ENCODE measurements at places on chromosomes 2 and 18.

DNA sequence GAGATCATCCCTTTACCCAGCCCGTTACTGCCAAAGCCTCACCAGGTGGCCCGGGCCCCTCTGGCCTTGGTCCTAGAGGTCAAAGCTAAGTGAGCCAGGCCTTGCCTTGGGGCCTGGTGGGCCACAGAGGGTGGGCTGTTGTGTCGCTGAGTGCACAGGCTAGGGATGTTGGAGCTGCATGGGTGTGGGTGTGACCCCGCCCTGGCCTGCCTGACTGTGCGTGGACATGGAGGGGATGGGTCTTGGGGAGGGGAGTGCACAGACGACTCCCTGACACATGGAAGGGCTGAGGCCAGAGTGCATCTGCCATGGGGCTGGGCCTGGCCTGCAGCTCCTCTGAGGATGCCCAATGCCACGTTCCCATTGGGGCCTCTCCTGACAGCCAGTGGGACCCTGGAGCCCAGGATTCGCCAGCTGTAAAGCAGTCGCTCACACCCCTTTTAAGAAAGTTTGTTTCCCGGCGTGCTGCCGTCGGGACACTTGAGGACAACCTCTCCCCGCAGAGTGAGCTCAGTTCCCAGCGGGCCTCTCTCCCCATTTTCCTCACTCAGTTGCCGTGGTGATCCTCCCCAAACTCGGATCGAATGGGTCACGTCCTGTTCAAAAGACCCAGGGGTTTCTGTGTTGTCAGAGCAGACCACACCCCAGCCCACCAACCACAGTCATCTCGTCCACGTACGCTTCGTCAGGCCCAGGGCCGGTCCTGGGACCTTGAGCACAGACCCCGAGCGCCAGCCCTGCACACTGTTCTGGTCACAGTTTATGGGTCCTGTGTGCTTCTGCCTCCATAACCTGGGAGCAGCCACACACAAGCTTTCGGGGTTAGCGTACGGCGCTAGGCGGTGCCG, 93.5 kb downstream of the NFATC1 start:
- no peak for DNase-seq

- no peak for DNase-seq
Observed at GRCh38 chr2:190500054-190500502, 34.4 kb downstream of the NEMP2 start.

- DNase-seq: no peak
Observed at GRCh38 chr2:32683520-32684086, 55.8 kb downstream of the TTC27 start.

DNA sequence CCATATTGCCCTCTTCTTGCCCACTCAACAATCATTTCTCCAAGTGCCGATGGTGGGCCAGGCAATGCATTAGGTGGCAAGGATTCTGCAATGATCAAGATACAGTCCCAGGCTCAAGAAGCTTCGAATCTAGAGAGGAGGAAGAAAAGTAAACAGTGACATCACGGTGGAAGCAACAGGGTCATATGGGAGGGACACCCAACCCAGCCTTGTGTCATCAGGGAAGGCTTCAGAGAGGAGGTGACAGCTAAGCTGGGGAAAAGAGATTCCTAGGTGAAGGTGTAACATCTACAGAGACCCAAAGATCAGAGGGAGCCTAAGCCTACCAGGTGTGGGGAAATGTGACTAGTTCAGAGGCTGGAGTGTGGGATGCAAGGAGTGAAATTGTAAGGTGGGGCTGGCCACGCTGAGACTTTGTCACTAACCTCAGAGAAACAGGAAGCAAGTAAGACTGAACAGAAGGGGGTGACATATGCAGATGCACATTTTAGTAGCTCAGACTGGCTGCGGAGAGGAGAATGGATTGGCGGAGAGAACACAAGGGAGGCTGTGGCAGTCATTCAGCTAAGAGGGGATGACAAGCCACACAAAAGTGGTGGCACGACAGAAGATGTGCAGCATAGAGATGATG, 104.9 kb downstream of the ANKRD44 start:
- DNase-seq: no peak

- no peak for DNase-seq
Observed at GRCh38 chr2:176002688-176003210, 682 bp upstream of the LNPK start.

DNA sequence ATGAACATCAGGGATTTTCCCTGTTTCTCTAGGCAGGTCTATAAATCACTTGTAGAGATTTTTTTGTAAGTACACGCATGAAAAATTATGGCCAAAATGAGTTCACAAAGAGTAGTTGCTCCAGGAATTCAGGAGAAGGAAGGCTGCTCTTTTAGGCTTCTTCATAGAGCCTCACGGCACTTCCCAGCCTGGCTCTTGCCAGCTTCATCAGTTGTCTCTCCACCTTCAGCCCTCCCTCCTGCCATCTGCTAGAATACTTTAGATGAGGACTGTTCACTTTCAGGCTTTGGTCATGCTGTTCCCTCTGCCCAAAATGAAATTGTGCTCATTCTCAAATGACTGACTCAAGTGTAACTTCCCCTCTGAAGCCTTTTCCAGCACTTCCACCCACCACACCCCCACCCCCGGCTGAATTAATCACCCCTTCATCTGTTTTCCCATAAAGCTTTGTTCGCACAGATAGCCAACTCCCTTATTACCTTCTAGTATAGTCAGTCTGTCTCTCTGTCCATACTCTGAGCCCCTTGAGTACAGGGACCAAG, 1.8 kb upstream of the ABCA12 start:
- no peak for DNase-seq

- no peak for DNase-seq
Observed at GRCh38 chr2:239436076-239436475, 35.3 kb upstream of the HDAC4 start.

- DNase-seq: no peak
Observed at GRCh38 chr18:32930695-32931301, 158.0 kb upstream of the KLHL14 start.

GRCh38 chr18:13363359-13363758, 144.8 kb downstream of the LDLRAD4 start:
- DNase-seq: no peak

- no peak for DNase-seq
Observed at GRCh38 chr18:7415081-7415894, 151.8 kb upstream of the PTPRM start.

GRCh38 chr2:49948091-49948490, 793.8 kb upstream of the FSHR start:
- DNase-seq: no peak

DNA sequence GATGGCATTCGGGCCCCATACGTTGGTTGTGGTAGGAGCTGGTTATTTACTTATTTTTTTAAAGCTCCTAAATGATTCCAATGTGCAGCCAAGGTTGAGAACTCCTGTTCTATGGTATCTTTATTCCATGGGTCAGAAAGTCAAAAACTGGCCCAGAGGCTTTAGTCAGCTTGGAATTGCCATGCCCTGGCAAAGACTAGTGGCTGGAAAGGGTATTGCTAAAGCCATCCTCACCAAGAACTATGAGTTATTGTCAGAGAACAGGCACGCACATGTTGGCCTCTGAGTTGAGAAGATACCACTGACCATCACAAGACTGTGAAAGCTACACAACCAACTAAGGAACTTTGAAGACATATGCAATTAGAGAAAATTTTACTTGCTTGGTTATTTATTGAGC, 47.9 kb upstream of the ACMSD start:
- no peak for DNase-seq

- no peak for DNase-seq
Observed at GRCh38 chr2:102470168-102470567, 2.9 kb upstream of the SLC9A4 start.

GRCh38 chr18:79476031-79476917, 80.5 kb downstream of the NFATC1 start:
- no peak for DNase-seq

GRCh38 chr18:3603421-3604234, 153.7 kb downstream of the TGIF1 start:
- DNase-seq: no peak

GRCh38 chr18:2306606-2307005, 264.7 kb downstream of the METTL4 start:
- no peak for DNase-seq

DNA sequence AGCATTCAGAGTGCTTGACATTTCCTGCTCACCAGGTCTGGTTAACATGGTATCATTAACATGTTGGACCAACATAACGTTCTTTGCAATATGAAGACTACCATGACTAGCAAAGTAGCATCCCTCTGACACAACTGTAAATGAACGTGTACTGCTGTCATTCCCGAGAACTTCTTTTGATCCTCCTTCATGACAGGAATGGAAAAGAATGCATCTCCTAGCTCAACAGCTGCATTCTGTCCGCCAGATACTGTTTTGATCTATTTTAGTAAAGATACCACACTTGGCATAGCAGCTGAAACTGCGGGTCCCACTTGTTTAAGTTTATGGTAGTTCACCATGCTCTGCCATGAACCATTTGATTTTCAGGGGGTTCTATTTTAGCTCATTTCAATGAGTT, 144.2 kb upstream of the PARD3B start:
- no peak for DNase-seq

- peak; percentile 68 for DNase-seq
Observed at GRCh38 chr2:9703085-9703678, 72.4 kb upstream of the YWHAQ start.

GRCh38 chr18:45325778-45326177, 289.5 kb upstream of the SLC14A2 start:
- no peak for DNase-seq

DNA sequence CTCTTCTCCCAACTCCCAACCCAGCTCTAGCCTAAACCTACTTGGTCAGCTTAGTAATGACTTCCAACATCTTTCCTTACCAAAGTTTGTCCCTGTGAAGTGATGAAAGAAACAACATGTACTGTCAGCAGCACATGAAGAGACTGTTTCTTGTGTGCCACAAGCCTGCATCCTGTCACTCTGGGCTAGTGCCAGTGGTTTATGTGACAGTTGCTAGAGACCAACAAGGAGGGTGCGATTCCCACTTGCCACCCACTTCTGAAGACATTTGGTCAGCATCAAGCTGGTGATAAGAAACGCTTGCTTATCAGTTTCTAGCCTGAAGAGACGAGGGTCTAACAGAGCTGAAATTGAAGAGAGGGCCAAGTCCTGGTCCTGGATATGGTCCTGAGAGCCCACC, 132.6 kb downstream of the COL4A4 start:
- DNase-seq: no peak

DNA sequence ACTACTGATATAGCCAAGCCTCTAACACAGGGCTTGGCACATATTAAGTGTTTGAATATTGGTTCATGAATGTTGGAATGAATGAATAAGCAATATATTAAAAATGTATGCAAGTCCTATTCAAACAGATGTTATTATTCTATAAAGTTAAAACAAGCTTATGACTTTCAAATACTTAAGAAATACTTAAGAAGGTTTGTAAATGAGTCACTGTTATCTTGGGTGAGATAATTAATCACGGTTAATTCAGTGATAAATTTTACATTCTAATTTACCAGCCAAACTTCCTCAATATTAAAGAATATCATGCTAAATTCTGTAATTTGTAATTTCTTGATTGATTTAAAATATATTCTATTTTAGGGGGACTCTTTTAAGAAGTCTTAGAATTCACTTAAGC, 74.8 kb downstream of the RBMS1 start:
- no peak for DNase-seq

DNA sequence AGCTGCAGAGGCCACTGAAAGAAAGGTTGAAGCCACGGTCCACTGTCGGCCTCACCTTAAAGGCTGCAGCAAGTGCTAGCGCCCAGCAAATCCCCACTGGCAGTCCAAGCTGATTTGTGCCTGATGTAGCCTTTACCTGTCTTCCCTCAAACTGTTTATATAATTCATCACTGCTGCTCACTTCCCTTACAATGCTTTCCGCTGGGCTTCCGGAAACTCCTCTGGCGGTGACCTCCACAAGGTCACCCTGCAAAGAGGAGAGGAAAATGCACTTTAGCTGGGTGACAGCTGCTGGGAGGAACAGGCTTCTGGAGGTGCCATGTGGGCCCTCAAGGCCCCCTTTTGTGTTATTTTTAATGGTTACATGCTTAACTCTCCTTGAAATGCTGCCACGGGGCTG, 126.2 kb downstream of the CMPK2 start:
- DNase-seq: no peak

- no peak for DNase-seq
Observed at GRCh38 chr18:10688766-10689165, 162.9 kb downstream of the NAPG start.

- DNase-seq: no peak
Observed at GRCh38 chr2:10240161-10240681, 62.5 kb upstream of the HPCAL1 start.

- no peak for DNase-seq
Observed at GRCh38 chr2:65813631-65814173, 381.3 kb upstream of the SPRED2 start.

GRCh38 chr2:72953976-72954375, 36.7 kb downstream of the EMX1 start:
- DNase-seq: no peak

- no peak for DNase-seq
Observed at GRCh38 chr2:168552450-168552856, 96.4 kb downstream of the CERS6 start.

DNA sequence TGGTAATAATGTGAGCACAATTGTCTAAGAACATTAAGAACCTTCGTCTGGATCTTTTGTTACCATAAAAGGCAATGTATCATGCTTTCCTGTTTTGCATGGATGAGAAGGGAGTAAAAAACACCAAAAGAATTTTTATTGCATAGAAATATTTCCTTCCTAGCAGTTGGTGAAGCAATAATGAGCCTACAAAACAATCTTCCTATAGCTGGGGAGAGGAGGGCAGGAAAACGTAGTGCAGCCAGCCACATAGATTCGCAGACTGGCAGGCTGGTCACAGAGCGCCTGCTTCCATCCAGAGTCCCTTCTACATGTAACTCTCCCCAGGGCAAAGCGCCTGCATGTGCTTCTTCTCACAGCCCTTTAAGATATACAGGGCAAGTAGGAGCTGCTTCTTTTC, 190.4 kb downstream of the BABAM2 start:
- no peak for DNase-seq

DNA sequence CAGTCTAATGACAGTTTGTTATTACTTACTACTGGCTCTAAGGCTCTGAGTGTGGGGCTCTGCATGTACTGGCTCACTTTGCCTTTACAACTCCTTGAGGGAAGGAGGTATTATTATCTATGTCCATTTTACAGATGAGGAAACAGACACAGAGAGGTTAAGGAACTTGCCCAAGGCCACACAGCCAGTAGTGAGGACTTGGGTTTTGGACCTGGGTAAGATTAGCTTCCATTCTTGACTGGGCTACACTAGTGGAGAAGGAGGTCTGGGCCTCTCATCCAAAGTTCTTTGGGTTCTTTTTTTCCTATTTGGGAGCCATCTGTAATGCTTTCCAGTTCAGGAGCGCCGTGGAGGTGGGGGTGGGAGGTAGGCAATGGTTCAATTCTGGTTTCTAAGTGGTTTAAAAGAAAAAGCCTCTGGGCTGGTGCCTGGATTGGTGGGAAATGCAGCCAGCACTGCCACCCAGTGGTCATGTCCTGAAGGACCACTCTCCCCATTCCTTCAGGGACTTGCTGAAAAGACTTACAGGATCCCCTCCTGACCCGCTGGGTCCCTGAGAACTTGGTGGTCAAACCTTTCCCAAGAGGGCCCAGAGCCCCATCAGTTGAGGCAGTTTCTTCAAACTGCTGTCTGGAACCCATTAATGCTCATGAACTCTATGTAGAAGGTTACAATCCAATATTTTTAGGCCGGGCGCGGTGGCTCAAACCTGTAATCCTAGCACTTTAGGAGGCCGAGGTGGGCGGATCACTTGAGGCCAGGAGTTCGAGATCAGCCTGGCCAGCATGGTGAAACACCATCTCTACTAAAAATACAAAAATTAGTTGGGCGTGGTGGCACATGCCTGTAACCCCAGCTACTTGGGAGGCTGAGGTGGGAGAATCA, 38.6 kb upstream of the NOTO start:
- DNase-seq: peak; percentile 31

All from stimulated activated CD4-positive, alpha-beta T cell treated with anti-CD3 and anti-CD28 coated beads, TNF-alpha, amount 100 ng/mL, for 1 hour (primary cell).